ENCODE measurements at places on chromosomes 3 and 15. TPM values are rescaled to one million over a fixed set of nuclear protein-coding genes. Genes with fewer than 3 reads are reported as not detected.

The CYB561D2 gene
- total RNA-seq = 19.8 TPM

The DGKG gene
- not detected for total RNA-seq

DNA sequence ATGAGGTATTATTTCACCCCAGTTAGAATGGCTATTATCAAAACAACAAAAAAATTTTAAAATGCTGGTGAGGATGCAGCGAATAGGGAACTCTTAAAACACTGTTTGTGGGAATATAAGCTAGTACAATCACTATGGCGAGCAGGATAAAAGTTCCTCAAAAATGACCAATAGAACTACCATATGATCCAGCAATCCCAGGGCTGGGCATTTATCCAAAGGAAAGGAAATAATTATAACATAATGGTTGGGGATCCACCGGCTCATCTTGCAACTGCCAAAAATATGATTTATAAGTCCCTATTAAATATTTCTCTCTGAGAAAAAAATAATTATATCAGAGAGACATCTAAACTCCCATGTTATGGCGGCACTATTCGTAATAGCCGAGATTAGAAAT is 127.6 kb upstream of the MME start:
- no peak for DNase-seq

DNA sequence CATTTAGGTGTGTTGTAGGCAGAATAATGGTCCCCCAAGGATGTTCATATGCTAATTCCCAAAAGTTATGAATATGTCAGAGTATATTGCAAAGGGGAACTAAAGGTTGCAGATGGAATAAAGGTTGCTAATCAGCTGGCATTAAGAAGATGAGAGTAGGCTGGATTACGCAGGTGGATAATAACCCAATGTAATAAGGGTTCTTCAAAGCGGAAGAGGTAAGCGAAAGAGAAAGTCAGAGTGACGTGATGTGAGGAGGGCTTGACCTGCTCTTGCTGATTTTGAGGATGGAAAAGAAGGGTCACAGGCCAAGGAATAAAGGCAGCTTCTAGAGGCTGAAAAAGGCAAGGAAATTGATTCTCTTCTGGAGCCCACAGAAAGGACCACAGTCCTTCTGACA is 104.0 kb downstream of the STRIT1 start:
- DNase-seq = no peak

DNA sequence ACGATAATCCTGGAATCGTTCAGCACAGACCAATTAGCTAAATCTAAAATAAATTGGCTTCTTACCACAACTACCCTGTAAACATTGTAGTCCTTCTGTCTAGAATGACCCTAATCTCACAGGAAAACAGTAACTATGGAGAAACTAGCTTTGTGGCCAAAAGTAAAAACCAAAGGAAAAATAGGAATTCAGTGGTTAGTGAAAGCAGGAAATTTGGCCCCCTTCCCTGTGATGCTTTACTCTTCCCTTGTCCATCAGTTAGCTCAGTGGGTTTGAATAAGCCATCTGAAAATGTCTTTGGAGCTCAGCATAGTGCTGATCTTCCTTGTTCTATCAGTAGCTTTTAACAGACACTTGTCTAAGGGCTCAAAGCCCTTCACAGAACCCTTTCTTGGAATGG is 1.6 kb downstream of the NMD3 start:
- no peak for DNase-seq

The TMIE gene
- not detected for total RNA-seq

The RASL12 gene
- not detected for total RNA-seq

- DNase-seq = peak; percentile 4
Measured at GRCh38 chr15:81783586-81783985, 262.2 kb downstream of the MEX3B start.

DNA sequence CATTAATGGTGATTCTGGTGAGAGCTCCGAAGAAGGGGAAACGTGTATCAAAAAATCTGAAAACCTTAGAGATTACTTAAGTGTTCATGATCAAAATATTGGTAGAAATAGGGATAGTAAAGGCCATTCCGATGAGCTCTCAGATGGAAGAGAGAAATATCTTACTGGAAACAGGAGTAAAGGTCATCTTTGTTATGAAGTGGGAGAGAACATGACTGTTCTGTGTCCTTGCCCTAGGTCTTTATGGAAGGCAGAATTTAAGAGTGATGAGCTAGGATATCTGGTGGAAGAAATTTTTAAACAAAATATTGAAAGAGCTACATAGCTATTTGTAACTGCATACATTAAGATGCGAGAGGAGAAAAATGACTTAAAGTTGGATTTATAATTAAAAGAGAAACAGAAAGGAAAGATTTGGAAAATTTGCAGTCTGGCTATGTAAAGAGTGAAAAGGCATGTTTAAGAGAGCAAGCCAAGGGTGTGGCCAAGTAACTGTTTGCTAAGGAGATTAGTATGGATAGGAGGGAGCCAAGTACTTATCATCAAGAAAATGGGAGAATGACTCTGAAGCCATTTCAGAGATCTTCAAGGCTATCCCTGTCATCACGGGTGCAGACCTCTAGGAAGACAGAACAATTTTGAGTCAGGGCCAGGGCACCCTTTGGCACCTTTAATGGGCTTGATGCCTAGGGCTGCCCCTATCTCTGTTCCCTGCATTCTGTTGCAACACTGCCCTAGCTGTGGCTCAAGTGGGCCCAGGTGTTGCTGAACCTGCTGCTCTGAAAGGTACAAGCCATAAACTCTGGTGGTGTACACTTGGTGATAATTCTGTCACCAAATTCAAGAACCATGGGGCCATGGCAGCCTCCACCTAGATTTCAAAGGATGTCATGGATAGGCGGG is 27.3 kb downstream of the SLMAP start:
- DNase-seq = no peak

DNA sequence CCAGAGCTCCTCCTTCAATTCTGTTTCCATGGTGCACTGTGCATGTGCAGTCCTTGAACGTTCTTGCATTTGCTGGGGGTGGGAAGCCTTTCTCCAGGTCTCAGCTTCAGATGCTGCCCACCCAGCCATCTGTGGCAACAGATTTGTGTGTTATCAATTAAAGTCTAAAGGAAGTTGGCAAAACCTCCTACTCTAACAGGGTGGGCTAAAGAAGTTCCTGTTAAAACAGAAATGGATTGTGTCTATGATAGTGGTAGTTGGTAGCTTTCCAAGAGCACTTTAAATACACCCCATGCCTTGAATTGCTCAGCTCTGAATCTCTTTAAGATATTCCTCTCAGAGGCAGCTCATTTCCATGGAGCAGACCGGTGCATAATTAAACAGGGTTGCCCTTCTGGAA is 488.0 kb upstream of the SUCLG2 start:
- DNase-seq = no peak

The SKOR1 gene
- total RNA-seq = not detected

DNA sequence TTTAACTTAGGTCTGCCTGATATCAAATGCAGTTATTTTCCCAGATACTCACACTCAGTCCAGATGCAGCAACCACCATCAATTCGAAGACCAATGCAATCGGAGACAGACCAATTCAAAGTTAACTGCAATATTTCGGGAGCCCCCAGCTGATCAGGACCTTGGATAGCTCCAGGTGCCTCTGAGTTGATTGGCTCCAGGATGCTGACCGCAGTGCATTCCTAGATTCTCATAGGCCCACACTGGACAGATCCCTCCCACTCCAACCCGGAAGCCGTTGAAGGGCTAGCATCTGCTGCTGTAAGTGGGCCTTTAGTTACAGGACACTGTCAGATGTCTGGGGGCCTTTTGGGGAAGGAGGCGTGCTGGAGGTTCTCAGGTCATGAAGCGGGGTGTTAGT is 89.5 kb upstream of the ATP2B2 start:
- peak; percentile 33 for DNase-seq

- peak; percentile 66 for DNase-seq
Measured at GRCh38 chr15:63763476-63764123, 70.1 kb downstream of the HERC1 start.

DNA sequence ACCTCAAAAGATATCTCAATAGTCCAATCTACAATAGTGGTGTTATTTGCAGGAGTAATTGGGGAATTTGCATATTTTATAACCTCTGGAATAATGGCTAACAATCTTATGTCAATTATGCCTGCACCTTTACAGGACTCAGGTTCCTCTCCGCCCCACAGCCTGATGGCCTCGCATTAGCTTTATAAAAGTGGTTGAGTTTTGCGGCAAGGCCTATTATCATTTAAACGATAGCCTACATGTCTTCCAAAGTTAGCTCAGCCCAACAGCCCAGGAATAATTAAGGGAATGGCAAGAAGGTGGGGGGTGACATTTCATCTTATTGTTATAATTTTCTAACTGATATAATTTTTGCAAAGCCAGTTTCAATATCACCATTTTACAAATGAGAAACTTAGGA is 97.3 kb downstream of the RTP4 start:
- no peak for DNase-seq

DNA sequence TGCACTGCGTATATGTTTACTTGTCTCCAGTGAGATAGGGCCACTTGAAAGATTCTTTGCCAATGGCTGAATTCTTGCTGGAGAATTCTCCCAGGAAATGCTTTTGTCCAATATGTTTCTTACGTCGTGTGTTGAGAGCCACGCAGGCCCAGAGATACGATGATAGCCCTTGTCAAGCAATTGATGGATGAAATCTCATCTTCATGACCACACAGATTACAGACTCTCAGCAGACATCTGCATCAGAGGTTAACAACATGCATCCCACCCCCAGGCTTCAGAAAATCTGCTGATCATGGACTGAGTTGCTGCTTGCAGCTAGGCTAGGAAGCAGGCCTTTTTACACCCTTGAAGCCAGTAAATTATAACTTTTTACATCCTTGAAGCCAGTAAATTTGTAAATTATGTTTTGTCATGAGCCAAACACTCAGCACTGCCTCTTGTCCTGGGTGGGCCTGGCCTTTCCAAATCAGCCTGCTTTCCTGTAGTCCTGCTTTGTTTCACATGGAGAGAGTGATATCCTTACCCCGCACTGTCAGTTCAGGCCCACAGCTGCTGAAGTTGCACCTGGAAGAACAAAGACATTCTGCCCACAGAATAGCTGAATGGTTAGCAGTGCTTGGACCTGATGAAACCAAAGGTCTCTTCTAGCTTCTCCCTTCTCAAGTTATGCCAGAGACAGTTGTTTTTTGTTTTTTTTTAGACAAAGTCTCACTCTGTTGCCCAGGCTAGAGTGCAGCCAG is 84.4 kb downstream of the GPR156 start:
- DNase-seq = no peak
